Fibroblast of skin of back (primary cell): ENCODE measurements at places on chromosomes 2 and 18.
A peak's percentile ranks its signal among the peaks of the same experiment; 100 is the strongest.

DNA sequence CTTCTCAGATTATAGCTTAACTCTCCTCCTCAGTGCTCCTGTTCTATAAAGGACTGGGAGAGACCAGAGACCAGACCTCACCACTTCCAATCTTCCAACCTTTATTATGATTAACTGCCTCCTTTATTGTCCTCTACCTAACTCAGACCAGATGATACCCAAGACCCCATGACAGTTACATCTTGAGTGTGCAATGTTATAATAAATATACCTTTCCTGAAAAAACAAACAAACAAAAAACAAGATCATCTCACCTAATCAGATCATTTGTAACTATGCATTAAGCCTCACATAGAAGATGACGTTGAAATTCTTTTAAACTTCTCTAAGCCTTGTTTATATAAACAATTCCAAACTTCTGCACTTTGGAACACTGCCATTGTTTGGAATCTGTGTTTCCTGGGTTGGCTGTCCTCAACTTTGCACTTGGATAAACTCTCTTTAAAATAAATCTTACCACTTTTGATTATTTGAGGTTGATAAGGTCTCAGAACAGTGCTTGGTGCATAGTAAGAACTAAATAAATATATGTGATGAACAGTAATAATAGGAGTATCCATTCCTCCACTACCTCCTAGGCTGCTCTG, 342.7 kb downstream of the TDRD15 start:
- DNase-seq = no peak

DNA sequence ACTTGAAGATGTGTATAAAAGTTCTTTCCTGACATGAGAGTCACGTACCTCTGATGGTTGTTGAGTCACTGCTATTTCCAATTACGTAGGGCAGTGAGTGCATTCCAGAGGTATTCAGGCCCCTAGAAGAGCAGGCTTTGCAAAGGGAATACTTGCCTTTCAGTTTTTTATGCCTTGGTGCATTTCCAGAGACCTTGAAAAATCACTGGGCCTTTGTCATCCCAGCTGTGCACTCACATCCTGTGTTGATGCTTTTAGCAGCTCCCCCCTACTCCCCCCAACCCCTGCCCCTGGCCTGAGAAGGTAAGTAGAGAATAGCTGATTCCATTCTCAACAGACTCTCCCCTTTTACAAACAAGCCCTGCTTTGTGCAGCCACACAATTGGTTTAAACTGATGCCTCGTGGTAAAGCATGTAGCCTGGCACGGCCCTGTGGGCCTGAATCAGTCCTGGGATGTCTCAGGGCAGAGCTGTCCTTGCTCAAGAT, 174.2 kb downstream of the PRPF40A start:
- peak; percentile 93 for DNase-seq

DNA sequence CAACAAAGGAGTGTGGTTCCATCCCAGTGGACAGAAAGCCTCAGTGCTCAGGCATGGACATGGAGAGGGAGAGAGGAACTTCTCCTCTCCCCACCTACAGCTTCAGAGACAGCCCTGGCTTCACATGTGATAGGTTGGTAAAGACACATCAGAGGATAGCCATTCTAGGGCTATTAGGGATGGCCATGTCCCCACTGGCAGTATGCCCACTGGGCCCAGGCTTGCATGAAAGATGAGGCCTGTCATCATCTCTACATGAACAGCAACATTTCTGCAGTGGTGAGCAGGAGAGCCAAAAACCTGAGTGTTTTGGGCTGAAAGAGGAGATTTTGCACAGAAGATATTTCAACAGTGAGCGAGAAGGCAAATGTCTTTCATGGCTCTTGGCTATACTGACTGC, 517.2 kb downstream of the NR4A2 start:
- no peak for DNase-seq

GRCh38 chr2:144516411-144516980, 3.4 kb downstream of the ZEB2 start:
- peak; percentile 58 for DNase-seq

- no peak for DNase-seq
Measured at GRCh38 chr2:101418460-101419095, 31.3 kb upstream of the CREG2 start.
